ENCODE measurements at places on chromosomes 16 and 17. TPM values are rescaled to one million over a fixed set of nuclear protein-coding genes. Genes with fewer than 3 reads are reported as not detected.

The GSDMA gene
- 0.41 TPM for polyA plus RNA-seq

The KRT33B gene
- 0.44 TPM for polyA plus RNA-seq

The OMG gene
- 89.9 TPM for polyA plus RNA-seq

The EFNB3 gene
- 243 TPM for polyA plus RNA-seq

The FOXO3B gene
- 3.3 TPM for polyA plus RNA-seq

The ADAT1 gene
- polyA plus RNA-seq, result 45.4 TPM

The RAMP2 gene
- polyA plus RNA-seq, result 100 TPM

The STH gene
- polyA plus RNA-seq, result not detected

The ASPHD1 gene
- polyA plus RNA-seq, result 52.7 TPM

The P2RX1 gene
- 0.36 TPM for polyA plus RNA-seq

The MYH2 gene
- 0.21 TPM for polyA plus RNA-seq

The CYBA gene
- 69.6 TPM for polyA plus RNA-seq

The RNF222 gene
- not detected for polyA plus RNA-seq

The OR4D1 gene
- polyA plus RNA-seq, result 0.18 TPM

Data from spinal cord (tissue), 10 donors.